Stimulated activated CD4-positive, alpha-beta T cell treated with anti-CD3 and anti-CD28 coated beads, Interleukin-4, amount 100 ng/mL, for 48 hours (primary cell): ENCODE measurements at places on chromosomes 4 and X.

DNA sequence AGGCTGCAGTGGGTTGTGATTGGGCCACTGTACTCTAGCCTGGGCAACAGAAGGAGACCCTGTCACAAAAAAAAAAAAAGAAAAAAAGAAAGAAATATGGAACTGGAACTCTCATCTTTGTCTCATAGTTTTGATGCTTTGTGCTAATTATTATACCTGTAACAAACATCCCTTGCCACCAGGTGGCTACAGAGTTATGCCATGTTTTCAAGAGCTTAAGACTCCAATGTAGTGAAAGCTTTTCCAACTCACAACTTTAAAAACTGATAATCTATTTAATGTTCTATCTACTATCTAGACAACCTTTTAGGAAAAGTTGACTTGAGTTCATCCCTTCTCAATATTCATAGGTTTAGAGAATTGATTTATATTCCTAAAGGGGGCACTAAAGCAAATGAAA, 42.4 kb downstream of the HTR2C start:
- DNase-seq: no peak

DNA sequence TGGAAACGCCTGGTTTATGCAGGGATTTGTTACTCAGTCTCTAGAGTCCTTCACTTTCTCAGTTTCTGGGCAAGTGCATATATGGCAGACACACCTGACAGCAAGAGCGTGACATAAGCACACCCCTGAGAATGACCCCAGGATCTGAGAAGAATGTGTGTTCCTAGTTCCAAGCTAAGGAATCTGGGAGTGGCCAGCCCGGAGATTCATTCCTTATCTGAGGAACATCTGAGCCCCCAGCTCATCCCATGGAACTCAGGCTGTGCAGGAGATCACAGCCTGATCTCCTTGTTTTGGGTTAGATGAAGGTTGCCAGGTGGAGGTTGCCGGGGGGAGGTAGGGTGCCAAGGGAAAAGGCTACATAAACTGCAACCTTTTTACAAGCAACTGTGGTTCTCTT, 23.8 kb upstream of the KIAA0232 start:
- DNase-seq: no peak

- no peak for DNase-seq
Observed at GRCh38 chr4:102586002-102586643, 85.0 kb downstream of the NFKB1 start.

- DNase-seq: no peak
Observed at GRCh38 chr4:166585491-166585890, 648.8 kb downstream of the SPOCK3 start.

DNA sequence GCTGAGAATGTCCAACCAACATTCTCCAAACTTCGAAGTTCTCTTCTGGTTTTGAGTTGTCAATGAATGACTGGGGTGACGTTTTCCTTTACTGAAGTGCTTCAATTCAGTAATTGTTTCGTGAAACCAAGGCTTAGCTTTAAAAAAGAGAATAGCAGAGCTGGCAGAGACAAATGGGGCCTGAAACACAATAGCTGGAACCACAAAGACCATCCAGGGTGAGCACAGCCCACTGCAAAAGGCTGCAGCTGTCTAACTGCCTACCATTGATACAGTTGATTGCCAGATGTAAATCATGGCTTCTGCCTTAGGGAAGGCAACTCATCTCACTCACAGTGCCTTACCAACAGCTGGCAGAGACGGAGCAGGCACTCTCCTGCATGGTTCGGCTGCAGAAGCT, 78.7 kb upstream of the ZNF518B start:
- no peak for DNase-seq

GRCh38 chr4:76589872-76590797, 155.1 kb downstream of the SHROOM3 start:
- DNase-seq: no peak

DNA sequence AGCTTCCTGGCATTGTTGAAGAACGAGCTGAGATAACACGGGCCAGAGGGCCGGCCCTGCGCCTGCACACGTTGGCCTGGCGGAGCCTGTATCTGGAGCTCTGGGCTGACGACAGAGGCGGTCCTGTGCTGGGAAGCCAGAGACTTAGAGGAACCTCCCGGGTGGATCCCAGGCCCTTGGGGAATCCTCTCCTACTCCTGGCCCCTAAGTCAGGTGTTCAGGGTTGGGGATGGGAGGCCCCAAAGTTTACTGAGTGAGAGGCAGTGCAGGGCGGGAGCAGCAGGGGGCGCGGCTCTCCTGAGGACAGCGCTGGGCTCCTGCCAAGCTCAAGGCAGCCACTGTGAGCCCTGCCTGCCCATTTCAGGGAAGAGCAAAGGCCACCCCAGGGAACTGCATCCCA, 2.5 kb upstream of the HTRA3 start:
- DNase-seq: peak; percentile 34

- DNase-seq: no peak
Observed at GRCh38 chr4:104501290-104501689, 6.6 kb upstream of the CXXC4 start.

DNA sequence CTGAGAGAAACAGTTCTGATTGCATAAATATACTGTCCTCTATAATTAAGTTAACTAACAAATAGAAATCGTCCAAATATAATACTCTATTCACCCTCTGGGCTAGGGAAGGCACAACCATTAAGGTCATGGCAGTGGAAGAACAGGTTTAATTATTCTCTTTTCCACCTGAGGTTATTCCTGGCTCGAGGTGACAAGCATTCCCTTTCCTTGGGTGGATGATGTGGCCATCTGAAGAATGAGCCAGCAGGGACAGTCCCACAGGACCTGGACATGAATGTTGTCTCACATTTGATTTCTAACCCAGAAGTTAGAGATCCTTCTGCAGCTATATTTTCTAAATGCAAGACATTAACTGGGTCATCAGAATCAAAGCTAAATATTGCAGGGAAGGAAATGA, 5.5 kb downstream of the IBSP start:
- DNase-seq: no peak

GRCh38 chr4:1411436-1412375, 5.5 kb upstream of the NKX1-1 start:
- no peak for DNase-seq

GRCh38 chrX:134990801-134991481, at the start of gene SMIM10:
Gene SMIM10, plus strand, starts transcription at chrX:134990991. Its CDS starts 105 bp downstream, at chrX:134991096.
- peak; percentile 6 for DNase-seq

- no peak for DNase-seq
Observed at GRCh38 chr4:156496797-156497196, 474.8 kb downstream of the PDGFC start.

- DNase-seq: no peak
Observed at GRCh38 chr4:17112292-17112659, 213.8 kb upstream of the LDB2 start.

DNA sequence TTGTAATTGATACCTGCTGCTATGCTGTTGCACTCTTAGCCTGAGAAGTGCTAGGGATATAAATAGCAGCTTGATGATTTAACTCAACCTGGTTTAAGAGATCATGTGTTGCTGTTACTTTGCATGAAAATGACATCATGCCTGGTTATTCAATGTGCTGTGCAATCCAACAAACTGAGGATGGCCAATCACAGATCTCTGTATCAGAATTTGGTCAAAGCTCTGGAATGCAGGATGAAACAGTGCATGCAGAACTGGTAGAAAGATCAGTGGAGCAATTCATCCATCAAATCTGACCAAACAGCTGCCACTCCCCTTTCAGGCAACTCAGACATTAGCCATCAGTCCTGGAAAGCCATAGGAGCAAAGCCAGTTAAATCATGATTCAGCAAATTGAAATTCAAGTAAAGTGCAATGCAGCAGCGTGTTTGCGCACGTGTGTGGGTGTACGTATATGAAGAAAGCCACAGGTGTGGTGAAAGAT, 160.3 kb upstream of the RASGEF1B start:
- no peak for DNase-seq

- DNase-seq: no peak
Observed at GRCh38 chrX:30830326-30830943, 58.6 kb downstream of the TAB3 start.

DNA sequence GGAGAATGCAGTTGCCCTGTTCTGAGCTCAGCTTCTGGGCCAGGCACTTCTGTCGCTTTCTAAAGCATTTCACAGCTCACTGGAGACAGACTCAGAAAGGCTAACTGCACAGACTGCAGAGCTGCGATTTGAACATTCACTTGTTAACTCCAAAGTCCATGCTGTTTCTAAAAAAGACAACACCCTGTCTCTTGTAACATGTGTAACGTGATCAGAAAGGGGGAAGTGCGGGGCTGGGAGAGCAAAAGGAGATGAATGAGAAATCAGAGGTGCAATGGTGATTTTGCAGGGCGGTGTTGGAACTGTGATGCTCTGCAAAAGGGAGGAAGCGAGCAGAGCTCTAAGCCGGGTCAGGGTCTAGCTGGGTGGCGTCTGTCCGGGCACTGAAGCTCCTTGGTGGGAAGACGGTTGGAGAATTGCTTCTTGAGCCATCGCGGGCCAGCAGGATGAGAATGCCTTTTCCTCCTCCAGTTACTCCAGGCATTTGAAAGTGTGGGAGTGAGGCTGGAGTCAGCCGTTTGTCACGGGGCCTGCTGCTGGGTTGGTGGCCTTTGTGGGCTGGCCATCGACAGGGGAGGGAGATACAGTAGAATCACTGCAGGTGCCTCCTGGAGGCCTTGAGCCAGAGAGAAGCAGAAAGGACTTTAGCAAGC, 20.3 kb downstream of the TBC1D14 start:
- no peak for DNase-seq
